ENCODE measurements at places on chromosomes 3 and 15. TPM values are rescaled to one million over a fixed set of nuclear protein-coding genes. Genes with fewer than 3 reads are reported as not detected.
A peak's percentile ranks its signal among the peaks of the same experiment; 100 is the strongest.

ANKRD34C gene
- total RNA-seq: 0.25 TPM

DNA sequence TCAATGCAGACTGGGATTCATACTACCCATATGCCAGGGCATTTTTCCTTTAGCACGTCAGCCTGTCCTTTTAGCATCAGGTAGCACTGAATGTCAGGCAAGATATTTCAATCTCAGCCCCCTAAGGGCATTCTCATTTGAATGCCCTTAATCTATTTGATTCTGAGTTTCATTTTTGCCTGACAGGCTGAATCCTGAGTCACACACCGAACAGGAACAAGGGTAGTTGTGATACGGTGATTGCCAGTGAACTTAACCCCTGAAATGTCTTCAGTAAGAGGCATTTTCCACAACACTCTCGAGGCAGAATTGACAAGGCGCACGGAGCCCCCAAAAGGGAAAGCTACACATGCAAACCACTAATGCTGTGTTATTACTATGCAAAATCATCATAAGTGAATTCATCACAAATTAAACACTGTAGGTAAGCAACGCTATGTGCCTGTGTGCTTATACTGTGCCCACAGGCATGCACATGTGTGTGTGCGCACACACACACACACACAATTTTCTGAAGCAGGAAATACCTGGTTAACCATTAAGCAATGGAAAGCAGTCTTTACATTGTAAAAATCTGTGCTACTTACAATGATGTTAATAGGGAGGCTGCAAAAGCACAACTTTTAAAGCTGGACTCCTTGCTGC is 130.4 kb downstream of the ZNF385D start:
- no peaks in the 10 kb centered on the region for H3K27me3 ChIP-seq
- H3K36me3 ChIP-seq: no peaks in the 10 kb centered on the region
- no peak overlapping the region for H3K4me3 ChIP-seq
- no peak for DNase-seq
- no peak overlapping the region for H3K27ac ChIP-seq
- no peaks in the 10 kb centered on the region for H3K4me1 ChIP-seq

DNA sequence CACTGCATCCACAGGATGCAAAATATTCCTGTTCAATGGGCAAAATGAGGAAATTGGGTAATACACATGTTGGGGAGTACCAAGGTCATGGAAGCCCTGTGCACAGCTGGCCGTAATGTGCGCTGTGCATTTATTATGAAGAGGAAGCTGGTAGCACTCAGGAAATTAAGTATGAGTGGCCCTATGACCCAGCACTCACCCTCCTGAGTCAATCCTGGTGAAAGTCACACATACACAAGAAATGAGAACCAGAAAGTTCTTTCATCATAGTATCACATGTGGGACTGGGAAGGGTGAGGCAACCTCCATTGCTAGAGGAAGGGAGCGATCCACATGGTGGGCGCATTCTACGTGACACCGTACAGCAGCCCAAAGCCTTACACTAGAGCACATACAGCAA is 11.4 kb upstream of the PRR20G start:
- no peak overlapping the region for H3K4me3 ChIP-seq
- no peaks in the 10 kb centered on the region for H3K4me1 ChIP-seq
- no peak overlapping the region for H3K27ac ChIP-seq
- no peaks in the 10 kb centered on the region for H3K36me3 ChIP-seq
- DNase-seq: no peak

MYRIP gene
- total RNA-seq: 7.4 TPM

TRH gene
- 1.2 TPM for total RNA-seq

- H3K4me3 ChIP-seq: no peak overlapping the region
- DNase-seq: peak; percentile 92
- peaks cover 23% of the 10 kb centered on the region for H3K4me1 ChIP-seq
- peak overlapping the region; percentile 30 for H3K27ac ChIP-seq
- no peaks in the 10 kb centered on the region for H3K36me3 ChIP-seq
Observed at GRCh38 chr3:27677565-27677964, 44.6 kb downstream of the EOMES start.

All from vagina (tissue), 2 donors.